Naive B cell (primary cell): ENCODE measurements at places on chromosomes 13 and 19. TPM values are rescaled to one million over a fixed set of nuclear protein-coding genes. Genes with fewer than 3 reads are reported as not detected.

- DNase-seq = peak; percentile 35
These were observed 43.1 kb downstream of the CEBPG start for GRCh38 chr19:33416307-33417215.

- no peak for DNase-seq
These were observed 927 bp downstream of the COL4A2 start for GRCh38 chr13:110307767-110308655.

DNA sequence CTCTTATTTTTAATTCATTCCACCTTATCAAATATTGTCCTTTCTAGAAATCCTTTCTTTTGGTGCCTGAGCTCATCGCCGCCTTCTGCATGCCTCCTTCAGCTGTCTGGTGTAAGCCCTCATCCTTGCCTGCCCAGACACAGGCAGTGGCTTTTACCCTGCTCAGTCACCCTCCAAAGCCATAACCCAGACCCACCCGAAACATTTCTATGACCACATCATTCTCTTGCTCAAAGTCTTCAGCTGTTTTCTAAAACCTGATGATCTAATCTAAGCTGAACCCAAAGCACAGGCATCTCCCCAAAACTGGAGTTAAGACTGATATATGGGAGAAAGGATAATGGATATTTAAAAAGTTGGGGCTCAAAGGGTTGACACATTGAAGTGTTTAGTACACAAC lies 753.7 kb upstream of the SGCG start:
- no peak for DNase-seq

- no peak for DNase-seq
These were observed 36.2 kb downstream of the TRPC4 start for GRCh38 chr13:37833411-37833810.

- DNase-seq = no peak
These were observed 8.0 kb downstream of the SSBP4 start for GRCh38 chr19:18427080-18427742.

The CLEC4G gene
- 1.8 TPM for polyA plus RNA-seq
